T-helper 17 cell (primary cell): ENCODE measurements at places on chromosomes 1 and 21.

- no peak for DNase-seq
Measured at GRCh38 chr1:77825131-77825709, 45.8 kb downstream of the MIGA1 start.

DNA sequence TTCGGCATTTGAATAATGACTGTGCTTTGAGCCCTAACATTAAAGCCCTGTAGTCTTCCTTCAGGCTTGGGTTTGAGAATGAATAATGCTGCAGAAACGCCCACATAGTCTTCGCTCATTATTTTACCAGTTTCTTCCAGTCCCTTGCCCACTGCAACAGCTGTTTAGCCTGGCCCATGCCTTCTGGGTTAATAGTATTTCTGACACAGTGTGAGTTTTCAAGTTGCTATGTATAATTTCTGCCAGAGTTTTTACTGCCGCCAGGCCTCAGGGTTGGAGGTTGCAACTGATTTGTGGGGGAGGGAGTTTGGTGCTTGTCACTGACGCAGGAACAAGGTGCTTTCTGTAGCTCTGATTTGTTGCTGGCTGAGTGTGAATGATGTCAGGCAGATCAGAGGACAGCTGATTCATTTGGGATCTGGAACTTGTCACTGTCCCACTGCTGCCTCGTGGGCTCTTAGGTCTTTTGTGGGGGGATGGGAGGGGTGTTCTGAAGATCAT lies 109.8 kb downstream of the MAST2 start:
- DNase-seq: no peak

GRCh38 chr21:31693222-31693621 lies 33.7 kb downstream of the SOD1 start:
- no peak for DNase-seq

DNA sequence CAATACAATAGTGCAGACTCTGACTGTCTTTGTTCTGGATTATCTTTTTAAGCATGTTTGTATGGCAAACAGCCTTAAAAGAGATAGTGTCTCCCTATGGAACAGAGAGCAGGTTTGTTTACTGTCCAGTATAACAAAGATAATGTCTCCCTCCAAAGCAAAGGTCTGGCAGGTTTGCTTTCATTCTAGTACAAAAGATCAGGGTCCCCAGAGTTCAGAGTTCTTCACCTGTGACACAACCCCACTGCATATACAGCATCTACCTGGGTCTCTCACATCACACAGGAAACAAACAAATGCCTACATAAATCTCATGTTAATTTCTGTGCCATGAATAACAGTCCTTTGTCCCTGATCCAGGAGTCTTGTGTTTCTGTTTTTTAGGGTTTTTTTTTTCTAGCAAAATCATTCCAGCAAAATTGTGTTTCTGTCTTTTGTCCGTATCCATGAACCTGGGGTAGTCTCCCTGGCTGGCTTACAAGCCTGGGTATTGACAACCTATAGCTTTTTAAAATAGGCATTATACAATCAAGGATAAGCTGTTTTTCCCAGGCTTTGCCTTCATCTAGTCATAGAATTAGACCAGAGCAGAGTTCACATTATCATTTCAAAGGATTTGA lies 89.4 kb upstream of the PTBP2 start:
- DNase-seq: no peak

- no peak for DNase-seq
Measured at GRCh38 chr1:172393354-172393753, 27.1 kb upstream of the C1orf105 start.

GRCh38 chr1:244361764-244362473 lies 89.8 kb downstream of the ADSS2 start:
- DNase-seq: no peak
